ENCODE measurements at places on chromosomes 5 and 9.
A peak's percentile ranks its signal among the peaks of the same experiment; 100 is the strongest.

GRCh38 chr9:115533511-115533910, 415.6 kb upstream of the TNC start:
- no peak for DNase-seq

- no peak for DNase-seq
These were observed 260.9 kb downstream of the SH3GL2 start for GRCh38 chr9:17839776-17840175.

DNA sequence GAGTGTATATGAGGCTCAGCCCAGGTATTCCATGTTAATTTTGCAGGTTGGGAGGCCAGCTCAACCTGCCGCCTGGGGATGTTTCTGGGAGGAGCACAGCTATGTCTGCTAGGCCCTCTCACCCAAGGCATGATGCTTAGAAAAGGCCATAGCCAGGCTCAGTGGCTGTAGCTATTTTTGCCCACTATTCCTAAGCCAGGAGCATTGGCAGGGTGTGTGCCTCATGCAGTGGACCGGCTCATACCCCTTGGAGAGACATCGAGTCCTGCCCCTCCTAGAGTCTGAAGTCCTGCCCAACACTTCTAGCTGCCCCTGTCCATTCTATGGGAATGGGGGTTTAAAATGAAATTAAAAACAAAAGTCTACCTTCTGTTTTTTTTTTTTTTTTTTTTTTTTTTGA, 22.3 kb downstream of the ADCY2 start:
- DNase-seq, result no peak

DNA sequence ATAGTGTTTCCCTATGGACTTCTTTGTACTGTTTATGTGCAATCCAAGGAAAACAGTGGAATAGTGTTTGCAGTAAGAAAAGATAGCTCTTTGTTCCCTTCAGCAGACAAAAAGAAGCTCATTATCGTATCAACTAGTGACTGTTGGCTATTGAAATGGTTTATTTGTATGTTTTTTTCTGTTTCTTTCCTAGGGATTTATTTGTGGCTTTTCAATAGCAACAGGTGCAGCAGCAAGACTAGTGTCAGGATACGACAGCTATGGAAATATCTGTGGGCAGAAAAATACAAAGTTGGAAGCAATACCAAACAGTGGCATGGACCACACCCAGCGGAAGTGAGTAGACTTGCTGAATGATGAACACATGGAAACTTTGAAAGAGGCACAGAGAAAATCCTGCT, 65.1 kb downstream of the SLC44A1 start:
- no peak for DNase-seq

GRCh38 chr5:134136221-134136631, 21.7 kb downstream of the TCF7 start:
- DNase-seq, result no peak

GRCh38 chr5:73899055-73899454, 273.1 kb downstream of the ARHGEF28 start:
- no peak for DNase-seq

DNA sequence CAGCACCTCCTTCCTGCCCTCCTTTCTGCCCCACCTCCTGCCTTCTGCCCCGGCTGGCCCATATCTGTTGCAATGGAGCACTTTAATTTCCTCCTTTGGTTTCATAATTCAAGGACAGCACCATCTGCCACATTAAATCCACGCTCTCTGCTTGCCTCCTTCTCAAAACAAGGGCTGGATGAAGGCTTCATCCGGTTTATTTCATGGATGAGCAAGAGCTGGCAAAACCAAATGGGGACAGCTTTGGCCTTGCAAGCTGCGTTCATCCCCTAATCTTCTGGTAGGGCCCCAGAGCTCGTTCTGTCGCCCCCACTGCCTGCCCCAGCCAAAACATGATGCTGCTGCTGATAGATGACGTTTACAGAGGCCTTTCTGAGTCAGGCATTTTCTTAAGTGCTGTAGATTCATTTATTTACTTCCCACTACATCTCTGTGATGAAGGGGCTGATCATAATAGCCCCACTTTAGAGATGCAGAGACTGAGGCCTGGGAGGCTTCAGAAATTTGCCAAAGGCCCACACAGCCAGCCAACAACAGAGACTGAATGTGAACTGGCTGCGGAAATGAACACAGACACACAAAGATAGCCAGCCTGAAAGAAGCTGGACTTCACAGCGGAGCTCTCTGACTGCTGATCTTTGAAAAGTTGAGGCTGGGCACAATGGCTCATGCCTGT, 115.6 kb upstream of the CPEB4 start:
- no peak for DNase-seq

GRCh38 chr5:172380987-172381643, 73.2 kb downstream of the SH3PXD2B start:
- no peak for DNase-seq

- DNase-seq, result no peak
These were observed 89.7 kb downstream of the DAP start for GRCh38 chr5:10671041-10672008.

DNA sequence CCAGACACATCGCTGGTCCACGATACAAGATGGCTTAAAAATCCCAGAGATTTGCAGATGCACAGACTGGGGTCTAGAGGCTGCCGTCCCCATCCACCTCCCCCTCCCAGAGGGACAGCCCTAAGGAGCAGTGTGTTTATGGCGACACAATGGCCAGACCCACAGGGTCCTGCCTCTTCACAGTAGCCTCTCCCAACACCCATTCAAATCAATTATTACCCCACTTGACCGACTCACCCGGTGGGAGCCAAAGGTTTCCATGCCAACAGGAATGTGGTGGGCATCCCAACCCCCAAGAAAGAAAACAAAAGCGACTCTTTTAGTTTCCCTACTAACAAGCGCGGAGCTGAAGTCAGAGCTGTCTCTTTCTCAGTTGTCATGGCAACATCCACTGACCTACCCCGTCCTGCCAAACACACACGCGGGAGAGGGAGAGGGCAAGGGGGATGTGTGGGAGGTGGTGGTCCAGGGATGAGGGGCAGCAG, 209.0 kb downstream of the TTLL11 start:
- DNase-seq, result no peak

GRCh38 chr5:88830567-88830966, 52.4 kb downstream of the MEF2C start:
- no peak for DNase-seq

DNA sequence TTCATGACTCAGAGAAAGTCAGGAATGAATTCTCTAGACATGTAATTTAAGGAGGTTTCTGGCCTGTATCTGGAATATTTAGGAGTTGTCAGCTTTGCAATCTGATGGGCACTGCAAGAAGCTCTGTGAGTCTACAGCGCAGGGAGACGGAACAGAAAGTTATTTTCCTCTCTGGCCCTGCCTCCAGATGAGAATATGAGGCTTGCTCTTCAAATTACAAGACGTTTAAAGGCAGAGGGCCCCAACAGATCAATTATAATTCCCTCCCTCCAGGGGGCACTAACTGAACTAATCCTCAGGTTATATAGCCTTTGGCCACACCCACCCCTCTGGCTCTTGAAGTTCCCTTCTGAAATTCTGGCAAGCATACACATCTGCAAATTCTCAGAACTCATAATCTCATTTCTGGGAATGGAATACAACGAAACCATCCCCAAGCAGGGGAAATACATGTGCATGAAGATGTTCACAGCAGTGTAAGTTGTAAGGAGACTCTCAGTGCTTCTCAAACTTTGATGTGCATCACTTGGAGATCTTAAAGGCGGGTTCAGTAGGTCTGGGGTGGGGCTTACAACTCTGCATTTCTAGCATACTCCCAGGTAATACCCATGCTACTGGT, 307.6 kb downstream of the CWC27 start:
- peak; percentile 52 for DNase-seq

DNA sequence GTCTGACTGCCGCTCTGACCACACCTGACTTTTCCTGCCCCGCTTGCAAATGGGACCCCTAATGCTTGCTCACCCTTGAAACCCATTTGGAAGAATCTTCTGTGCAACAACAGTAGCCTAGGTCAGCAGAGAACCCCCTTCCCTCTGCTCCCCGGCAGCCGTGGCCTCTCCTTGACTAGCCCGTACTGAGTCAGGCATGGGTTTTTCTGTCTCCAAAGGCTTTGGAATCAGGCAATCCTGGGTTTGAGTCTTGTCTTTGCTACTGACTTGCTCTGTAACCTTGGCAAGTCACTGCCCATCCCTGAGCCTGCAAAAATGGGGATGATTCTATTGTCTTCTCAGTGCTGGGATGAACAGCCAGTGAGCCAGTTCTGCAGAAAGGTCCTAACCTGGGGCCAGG, 135.4 kb downstream of the RGS3 start:
- no peak for DNase-seq

- no peak for DNase-seq
These were observed 24.2 kb downstream of the AGXT2 start for GRCh38 chr5:35023391-35024178.

- no peak for DNase-seq
These were observed 19.9 kb upstream of the CYLC2 start for GRCh38 chr9:102975251-102975650.

DNA sequence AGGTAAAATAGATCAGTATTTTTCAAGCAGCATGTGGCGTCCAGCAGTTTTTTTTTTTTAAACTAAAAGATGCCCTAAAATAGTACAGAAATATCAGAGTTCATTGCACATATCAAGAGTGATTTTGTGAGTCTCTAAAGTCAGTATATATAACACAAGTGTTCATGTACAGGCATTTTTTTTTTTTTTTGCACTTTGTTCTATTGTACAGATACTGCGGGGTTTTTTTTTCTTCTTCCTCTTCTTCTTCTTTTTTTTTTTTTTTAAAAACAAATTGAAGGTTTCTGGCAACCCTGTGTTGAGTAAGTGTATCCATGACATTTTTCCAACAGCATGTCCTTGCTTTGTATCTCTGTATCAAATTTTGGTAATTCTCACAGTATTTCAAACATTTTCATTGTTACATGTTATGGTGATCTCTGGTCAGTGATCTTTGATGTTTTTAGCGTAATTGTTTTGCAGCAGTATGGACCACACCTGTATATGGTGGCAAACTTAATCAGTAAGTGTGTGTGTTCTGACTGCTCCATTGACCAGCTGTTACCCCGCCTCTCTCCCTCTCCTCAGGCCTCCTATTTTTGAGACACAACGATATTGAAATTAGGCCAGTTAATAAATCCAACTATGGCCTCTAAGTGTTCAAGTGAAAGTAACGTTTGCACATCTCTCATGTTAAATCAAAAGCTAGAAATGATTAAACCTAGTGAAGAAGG, 76.8 kb downstream of the TRIO start:
- DNase-seq, result no peak

- DNase-seq, result no peak
These were observed 109.4 kb downstream of the CDC42SE2 start for GRCh38 chr5:131373265-131373664.

DNA sequence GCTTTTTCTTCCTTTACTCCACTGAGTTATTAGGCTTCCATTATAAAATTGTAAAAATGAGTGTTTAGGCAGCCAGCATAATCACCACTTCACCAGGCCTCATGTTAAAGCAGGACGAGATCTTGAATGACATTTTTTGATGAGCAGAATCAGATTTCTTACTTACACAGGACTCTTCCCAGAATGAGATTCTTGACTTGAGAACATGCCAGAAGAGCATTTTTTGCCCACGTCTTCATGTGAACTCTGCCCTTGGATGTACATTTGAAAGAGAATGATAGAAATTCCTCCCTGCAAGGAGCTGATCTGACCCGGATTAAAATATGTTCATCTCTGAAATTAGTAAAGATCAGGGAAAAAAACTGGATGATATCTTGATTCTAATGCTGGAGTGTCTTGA, 212.1 kb upstream of the ADRA1B start:
- DNase-seq, result no peak

DNA sequence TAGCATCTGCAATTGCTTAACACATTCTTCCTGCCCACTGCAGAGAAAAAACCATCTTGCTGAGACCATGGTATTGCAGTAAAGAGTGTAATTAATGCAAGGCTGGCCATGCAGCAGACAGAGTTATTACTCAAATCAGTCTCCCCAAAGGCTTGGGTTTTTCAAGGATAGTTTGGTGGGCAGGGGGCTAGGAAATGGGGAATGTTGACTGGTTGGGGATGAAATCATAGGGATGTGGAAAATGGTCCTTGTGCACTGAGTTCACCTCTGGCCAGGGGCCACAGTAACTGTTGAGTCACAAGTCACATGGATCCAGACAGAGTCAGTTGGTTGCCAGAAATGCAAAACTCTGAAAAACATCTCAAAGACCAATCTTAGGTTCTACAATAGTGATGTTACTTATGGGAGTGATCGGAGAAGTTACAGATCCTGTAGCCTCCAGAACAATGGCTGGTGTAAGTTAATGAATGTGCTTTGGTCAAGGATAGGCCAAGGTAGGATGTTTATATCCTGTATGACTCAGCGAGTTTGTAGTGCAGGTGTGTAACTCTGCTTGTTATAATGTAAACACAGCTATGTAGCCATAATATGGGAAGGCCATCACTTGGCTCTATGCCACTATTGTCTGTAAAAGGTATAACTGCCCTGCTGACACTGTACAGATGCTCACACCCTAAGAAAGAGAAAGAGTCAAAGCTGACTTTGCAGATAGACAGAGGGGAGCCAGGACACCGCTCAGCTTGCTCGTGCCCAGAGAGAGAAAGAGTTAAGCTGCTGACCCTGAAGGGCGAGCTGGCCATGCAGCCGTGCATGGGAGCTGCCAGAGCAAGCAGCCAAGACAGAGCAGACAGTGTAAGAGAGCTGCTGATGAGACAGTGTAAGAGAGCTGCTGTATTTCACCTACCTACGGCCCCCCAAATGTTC, 27.2 kb downstream of the C9orf152 start:
- no peak for DNase-seq

GRCh38 chr5:134001938-134002731, 2.6 kb downstream of the VDAC1 start:
- no peak for DNase-seq

DNA sequence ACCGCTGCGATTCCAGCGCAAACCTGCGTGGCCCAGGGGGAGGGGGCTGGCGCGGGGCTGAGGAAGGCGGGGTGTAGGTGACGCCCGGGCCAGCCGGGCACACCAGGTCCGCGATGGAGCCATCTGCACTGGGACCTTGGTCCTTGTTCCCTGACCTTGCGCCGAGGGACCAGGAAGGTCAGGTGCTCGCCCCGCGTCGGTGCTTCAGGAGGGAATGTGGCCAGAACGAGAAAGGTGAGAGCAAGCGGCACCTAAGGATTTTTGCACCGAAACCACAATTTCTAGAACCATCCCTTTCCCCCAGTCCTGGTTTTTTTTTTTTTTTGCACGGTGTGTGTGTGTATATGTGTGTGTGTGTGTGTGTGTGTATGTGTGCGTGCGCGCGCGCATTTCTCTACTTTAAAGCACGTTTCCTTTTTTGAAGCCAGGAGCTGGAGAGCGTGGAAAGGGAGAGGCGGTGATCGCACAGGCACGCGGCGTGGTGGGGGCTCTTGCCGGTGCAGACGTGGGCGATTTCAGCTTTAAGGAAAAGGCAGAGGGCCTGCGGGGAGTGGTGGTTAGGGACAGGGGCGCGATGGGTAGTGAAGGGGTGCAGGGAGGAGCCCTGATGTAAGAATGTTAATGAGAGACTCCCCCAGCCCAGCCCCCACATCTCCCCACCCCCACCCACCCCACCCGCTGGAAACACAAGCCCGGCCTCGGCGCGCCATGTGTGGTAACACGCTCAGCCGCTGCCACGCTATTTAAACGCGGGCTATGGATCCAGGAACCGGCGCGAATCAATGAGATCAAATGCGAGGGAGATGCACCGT, at the start of gene NPR3:
Gene NPR3, plus strand, starts transcription at position 772 of the 812 bp plus-strand sequence. CDS start 456 bp downstream, outside the sequence.
- DNase-seq, result no peak

- no peak for DNase-seq
These were observed 125.2 kb downstream of the ZNF354C start for GRCh38 chr5:179185256-179185940.

Data from urothelium cell line (cell line).